ENCODE measurements at places on chromosomes 12 and 14. TPM values are rescaled to one million over a fixed set of nuclear protein-coding genes. Genes with fewer than 3 reads are reported as not detected.
A peak's percentile ranks its signal among the peaks of the same experiment; 100 is the strongest.

GRCh38 chr14:78425330-78425729, 255.2 kb downstream of the NRXN3 start:
- DNase-seq = no peak

DNA sequence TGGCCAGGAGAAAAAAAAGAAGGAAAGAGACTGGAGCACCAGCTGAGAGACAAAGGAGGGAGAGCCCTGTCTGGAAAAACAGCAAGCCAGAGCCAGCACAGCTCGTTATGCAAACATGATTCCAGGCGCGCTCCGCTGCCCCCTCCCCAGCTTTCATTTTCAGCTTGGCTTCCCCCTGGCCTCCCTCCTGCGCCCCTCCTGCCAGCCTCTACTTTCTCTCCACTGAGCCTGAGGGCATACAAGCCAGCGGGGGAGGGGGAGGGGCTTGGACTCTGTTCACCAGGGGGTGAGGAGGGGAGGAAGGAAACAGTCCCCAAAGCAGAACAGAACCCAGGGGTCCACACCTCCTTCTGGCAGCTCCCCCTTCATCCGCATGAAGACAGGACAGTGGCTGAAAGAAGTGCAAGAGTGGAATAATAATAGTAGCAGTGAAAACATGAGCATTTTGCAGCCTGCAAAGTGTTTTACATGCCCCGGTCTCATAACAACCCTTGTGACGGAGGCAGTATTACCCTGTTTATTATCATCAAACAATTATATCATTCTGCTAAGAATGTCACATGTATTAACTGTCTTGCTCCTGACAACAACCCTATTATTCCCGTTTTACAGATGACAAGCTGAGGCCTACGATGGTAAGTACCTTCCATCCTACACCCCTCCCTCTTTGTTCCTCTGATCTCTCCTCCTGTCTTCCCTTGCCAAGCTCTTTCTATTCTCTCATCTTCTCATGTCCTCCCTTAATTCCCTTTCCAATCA, 24.2 kb downstream of the SMUG1 start:
- no peak for DNase-seq

- DNase-seq = peak; percentile 66
Measured at GRCh38 chr14:68785534-68786490, 7.1 kb downstream of the ZFP36L1 start.

GRCh38 chr12:120687578-120688289, 785 bp downstream of the MLEC start:
- no peak for DNase-seq

- DNase-seq = no peak
Measured at GRCh38 chr14:71348394-71348793, 441.1 kb downstream of the PCNX1 start.

- DNase-seq = no peak
Measured at GRCh38 chr12:120287491-120287890, 4.2 kb downstream of the RNU4-2 start.

DNA sequence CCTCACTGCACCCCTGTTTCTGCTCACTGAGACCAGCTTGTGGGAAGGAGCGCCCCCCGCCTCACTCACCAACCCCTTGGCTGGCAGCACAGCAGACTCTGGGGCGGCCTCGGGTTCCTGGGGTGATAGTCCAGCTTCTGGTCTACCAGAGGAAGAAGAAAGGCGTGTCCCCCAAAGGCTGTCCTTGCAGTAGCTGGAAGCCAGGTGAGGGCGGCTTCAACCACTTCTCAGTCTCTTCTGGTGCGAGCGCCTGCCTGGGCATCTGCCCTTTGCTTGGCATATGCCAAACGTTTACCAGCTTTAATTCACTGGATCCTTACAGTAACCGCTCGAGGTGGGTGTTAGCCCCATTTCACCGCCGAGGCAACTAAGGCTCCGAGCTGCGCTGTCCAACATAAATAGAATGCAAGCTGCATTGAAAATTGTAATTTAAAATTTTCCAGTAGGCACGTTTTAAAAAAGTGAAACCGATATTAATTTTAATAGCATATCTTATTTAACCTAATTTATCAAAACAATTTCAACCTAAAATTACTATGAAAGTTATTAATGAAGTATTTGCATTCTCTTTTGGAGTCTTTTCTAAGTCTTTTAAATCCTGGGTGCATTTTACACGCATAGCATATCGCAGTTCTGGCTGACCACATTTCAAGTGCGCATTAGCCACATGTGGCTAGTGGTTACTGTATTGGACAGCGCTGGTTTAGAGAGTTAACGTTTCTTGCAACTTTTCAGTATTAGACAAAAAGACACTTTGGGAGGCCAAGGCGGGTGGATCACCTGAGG, 872 bp downstream of the FAM177A1 start:
- DNase-seq = no peak

- DNase-seq = no peak
Measured at GRCh38 chr12:12606781-12607589, 4.7 kb upstream of the CREBL2 start.

Gene SMIM41
- not detected for total RNA-seq

Gene KLHL33
- 0.29 TPM for total RNA-seq

Gene DGLUCY
- 43.4 TPM for total RNA-seq

Gene CKB
- total RNA-seq = 17.8 TPM

Gene TRPV4
- total RNA-seq = 2.8 TPM

Measured in pancreas (tissue), 10 donors.